ENCODE measurements at places on chromosomes 1 and 21. TPM values are rescaled to one million over a fixed set of nuclear protein-coding genes. Genes with fewer than 3 reads are reported as not detected.

Gene S100A7A
- total RNA-seq: not detected

Gene S100A2
- total RNA-seq: 15.4 TPM

Gene SLAMF1
- not detected for total RNA-seq

Gene DMBX1
- not detected for total RNA-seq

Gene GPR37L1
- not detected for total RNA-seq

Gene BEST4
- total RNA-seq: 0.19 TPM

Gene KRTAP19-1
- not detected for total RNA-seq

Gene CACNA1S
- total RNA-seq: 0.07 TPM

Gene LCE1A
- total RNA-seq: not detected

Gene ATP6V1G3
- not detected for total RNA-seq

Gene C1orf56
- total RNA-seq: 2.8 TPM

Gene L1TD1
- 0.12 TPM for total RNA-seq

Gene GSTM1
- 17.8 TPM for total RNA-seq

Gene PAPPA2
- total RNA-seq: 1.00 TPM
